ENCODE measurements at places on chromosomes 5 and 9. TPM values are rescaled to one million over a fixed set of nuclear protein-coding genes. Genes with fewer than 3 reads are reported as not detected.

The MARCOL gene
- polyA plus RNA-seq = not detected

- H3K4me3 ChIP-seq = peak overlapping the region; percentile 92
- peak; percentile 36 for DNase-seq
- peaks cover 21% of the 10 kb centered on the region for H3K4me1 ChIP-seq
- no peaks in the 10 kb centered on the region for H3K36me3 ChIP-seq
These were observed 1.2 kb downstream of the CDKN2B-AS1 start for GRCh38 chr9:21995666-21996398.

The DRD1 gene
- not detected for polyA plus RNA-seq

DNA sequence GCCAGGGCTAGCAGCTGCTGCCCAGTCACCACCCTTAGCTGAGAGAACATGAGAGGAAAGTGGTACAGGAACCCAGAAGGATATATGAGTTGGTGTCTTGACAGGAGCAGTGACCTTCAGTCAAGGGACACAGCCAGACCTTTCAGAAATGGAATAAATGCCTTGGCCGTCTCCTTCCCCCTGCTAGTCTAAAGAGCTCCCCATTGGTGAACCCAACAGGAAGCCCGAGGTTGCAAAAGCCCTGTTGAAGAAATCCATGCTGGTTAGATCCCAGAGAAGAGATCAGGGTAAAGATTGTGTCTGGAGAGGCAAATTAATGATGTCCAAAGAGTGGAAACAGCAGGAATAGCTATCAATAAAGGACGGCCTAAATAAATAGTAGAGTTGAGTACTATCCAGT lies 244.5 kb downstream of the NR3C1 start:
- H3K4me3 ChIP-seq = no peak overlapping the region
- no peaks in the 10 kb centered on the region for H3K4me1 ChIP-seq
- H3K27ac ChIP-seq = no peak overlapping the region
- no peak for DNase-seq

The ZNF483 gene
- 7.9 TPM for polyA plus RNA-seq

- H3K27ac ChIP-seq = no peak overlapping the region
- no peaks in the 10 kb centered on the region for H3K27me3 ChIP-seq
- DNase-seq = no peak
These were observed 151.7 kb downstream of the SNX18 start for GRCh38 chr5:54669285-54669684.

DNA sequence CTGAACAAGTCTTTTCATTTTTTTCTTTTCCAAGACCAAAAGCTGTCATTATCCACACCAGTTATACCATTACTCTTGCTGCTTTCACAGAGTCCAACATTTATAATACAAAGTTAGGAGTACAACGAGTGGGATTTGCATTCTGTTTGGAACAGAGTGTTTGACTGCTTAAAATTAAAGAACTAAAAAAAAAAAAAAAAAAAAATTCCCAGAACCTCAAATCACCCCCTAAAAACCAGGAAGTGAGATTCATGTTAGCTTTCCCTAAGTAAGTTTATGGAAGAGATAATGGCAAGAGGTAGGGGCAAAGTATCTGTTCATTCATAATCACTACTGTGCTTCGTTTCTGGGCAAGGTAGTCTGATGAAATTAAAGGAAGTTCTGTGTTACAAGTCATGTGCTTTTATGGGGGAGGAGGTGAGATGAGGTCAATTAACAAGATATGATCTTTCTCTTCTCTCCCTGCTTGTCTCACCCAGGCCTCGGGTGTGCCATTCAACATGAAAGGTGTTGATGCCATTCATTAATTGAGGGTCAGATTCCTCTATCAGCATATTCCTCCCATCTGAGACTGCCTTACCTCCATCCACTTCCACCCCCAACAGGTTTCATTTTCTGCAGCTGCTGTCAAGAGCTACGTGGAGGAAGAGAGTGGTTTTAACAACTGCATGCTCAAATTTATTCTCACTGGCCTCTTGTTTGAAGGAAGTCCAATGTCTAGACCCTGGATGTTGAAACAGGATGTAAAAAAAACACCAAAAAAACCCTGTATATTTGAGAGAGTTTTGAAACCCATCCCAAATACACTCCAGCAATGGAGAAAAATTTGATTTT lies 58.1 kb downstream of the MARCHF3 start:
- H3K36me3 ChIP-seq = no peaks in the 10 kb centered on the region
- H3K4me1 ChIP-seq = peaks cover 22% of the 10 kb centered on the region
- peak; percentile 31 for DNase-seq
- peak overlapping the region; percentile 23 for H3K4me3 ChIP-seq
- H3K27me3 ChIP-seq = no peaks in the 10 kb centered on the region

The PCDHB16 gene
- polyA plus RNA-seq = not detected
